ENCODE measurements at places on chromosomes 4 and X.

DNA sequence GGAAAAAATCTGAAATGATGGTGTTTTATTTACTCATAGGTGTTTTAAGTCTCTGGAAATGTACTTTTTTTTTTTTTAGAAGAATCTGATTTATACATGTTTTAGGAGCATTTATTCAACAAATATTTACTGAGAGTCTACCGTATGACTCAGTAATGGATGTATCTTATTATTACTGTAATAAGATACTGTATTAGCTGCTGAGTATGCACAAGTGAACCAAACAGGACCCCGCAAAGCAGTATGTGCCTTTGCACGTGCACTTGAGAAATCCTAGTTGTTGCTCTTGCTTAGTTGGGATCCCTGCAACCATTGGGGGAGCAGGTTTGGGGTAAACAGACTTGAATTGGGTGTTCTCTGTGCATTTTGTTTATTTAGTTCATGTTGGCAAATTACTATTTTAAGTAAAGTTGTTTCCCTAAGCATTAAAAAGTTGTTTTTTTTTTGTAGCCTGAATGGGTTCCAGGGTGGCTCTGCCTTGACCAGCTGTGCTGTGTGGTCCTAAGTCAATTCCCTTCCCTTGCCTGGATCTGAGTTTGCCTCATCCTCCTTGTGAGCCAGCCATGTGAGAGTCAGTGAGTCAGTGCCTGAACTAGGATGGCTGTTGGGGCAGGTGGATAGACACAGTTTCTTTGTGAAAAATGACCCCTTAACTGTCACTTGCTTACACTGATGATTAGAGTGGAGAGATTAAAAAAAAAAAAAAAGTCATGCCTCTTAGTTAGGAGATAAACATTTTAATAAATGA lies 27.7 kb downstream of the DCUN1D4 start:
- DNase-seq = no peak

DNA sequence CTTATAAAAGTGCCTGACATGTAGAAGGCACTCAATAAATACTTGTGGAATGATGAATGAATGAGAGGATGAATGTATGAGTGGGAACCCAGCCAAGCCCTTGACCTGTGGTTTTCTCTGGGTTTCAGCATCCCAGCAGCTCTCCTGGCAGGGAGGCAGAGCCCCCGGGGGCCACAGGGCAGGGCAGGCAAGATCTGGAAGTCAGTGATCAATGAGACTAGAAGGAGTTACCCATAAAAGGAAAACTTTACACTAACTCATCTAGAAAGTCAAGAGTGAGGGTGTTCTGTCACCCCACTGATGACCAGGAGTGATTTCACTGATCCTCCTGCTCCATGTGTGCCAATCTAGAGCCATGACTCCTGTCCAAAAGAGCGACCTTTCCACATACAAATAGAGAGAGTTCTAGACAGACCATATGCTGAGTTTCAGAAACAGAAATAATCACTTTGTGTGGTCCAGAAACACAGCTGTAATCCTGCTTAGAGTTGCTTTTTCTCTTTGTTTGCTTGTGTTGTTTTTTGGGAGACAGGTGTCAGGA lies 37.4 kb downstream of the MGARP start:
- no peak for DNase-seq

- DNase-seq = no peak
These were observed 459.0 kb downstream of the PDGFC start for GRCh38 chr4:156512622-156513021.

DNA sequence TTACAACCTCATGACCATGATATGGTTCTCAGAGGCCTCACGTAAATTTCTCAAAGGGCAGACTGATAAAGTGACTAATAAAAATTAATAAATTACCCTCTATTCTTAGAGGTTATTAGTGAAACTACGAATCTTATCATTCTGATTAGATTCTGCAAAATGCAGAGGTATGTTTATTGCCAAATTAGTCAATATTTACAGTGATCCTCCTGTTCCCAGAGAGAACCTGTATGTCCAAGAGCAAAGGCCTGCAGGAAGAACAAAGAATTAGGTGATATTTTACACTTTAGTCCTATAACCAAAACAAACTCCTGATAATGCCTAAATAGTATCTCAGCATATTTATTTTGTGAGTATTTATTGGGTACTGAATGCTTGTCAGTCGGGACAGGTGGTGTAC lies 58.1 kb downstream of the FAM13A start:
- no peak for DNase-seq

DNA sequence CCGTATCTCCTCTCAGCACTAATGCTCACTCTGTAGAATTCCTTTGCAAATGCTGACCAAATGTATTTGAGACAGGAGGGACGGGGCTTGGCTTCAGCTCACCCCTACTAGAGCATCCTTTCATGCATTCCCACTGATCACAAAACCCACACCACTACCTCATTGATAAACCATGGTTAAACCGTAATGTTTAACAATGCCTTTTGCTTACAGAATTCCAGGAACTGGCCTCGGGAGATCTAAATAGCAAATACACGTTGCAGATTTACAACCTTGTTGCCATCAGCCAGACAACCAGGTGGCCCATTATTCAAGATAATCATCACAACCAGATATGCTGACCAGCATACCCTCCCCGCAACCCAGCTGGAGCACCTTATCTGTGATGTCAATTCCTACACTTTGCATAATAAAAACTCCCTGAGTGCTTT lies 391.9 kb downstream of the KCTD8 start:
- DNase-seq = no peak

- DNase-seq = no peak
These were observed 76.9 kb downstream of the PJA1 start for GRCh38 chrX:69088171-69088938.

- no peak for DNase-seq
These were observed 32.5 kb downstream of the HMGB2 start for GRCh38 chr4:173301518-173302201.

DNA sequence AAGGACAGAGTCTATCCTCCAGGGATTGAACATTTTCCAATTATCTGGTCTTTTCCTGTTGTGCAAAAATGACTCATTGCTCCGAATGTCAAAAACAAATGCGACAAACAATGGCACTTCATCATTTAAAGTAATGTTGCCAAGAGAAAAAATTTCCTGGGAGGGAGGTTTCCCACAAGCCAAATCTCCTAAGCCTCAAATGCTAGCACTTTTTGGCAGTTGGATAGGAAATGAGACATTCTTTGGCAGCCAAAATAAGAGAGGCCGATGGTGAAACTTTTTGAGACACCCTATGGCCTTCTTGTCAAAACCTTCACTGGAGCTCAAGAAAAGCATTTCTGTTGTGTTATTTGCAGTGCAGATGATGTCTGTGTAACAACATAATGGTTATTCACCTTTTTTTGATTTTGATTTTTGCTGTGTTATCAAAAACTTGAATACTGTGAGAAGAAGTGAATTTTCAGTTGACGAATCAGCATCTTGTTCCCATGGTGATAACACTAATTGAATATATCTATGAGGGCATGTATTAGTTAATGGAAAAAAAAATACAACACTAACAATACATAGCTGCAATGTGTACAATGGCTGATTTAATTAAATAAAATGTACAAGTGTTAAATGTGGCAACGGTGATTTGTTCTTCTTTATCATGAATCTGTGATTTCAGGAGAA lies 333.8 kb downstream of the ANK2 start:
- no peak for DNase-seq

- no peak for DNase-seq
These were observed 46.8 kb downstream of the VEGFC start for GRCh38 chr4:176745902-176746301.

DNA sequence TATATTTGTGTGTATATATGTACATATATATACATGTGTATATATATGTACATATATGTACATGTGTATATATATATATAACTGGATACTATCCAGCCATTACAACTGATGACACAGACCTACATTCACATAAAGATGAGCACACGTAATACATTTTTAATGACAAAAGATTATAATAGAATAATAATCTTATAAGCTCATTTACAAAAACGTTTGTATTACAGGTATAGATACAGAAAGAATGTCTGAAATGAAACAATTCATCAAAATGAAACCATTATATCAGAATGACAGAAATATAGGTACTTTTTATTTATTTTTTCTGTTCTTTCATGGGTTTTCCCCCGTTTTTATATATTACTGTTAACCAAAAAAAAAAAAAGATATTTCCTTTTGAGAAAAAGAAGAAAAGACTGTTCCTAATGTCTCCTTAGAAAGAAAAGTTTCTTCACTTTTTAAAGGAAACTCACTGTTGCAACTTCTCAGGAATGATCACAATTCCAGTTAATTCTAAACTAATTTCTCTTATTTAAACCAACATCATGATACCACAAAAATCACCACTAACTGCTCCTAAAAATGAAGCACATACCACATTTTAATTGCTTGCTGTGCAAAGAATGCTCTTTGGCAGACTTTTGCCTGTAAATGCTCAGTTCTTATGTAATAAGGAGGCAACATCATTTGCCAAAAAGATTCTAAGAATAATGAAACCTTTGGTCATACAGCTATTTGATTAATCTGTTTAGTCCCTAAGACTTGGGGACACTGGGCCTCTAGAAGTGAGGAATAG lies 18.9 kb downstream of the LEF1 start:
- no peak for DNase-seq

- DNase-seq = no peak
These were observed 18.1 kb downstream of the USP46 start for GRCh38 chr4:52640808-52641565.

DNA sequence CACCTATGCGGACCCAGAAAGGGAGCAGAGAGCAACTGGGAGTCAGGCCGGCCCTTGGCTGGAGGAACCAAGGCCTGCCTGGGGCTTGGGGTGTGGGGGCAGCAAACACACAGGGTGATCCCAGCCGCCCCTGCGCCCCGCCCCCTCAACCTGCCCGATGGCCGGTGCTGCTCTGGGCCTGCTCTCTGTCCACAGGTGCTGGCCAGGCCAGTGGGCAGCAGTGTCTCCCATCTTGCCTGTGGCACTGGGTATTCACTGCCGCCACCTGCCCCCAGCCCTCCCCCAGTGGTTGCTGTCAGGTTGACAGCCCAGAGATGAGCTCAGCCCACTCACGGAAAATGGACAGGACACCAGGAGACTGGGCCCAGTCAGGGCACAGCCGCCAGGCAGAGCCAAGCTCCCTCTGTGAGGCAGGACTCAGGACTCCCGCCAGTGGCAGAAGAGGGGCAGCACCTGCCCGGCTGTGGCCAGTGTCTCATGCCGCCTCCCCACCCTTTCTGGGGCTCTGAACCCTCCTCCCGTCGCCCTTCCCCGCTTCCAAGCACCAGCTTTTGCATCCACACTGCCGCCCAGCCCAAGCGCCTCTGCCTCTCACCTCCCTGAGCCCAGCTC lies 4.7 kb downstream of the NKX1-1 start:
- no peak for DNase-seq

- peak; percentile 48 for DNase-seq
These were observed 426 bp upstream of the XIAP start for GRCh38 chrX:123859409-123859845.

DNA sequence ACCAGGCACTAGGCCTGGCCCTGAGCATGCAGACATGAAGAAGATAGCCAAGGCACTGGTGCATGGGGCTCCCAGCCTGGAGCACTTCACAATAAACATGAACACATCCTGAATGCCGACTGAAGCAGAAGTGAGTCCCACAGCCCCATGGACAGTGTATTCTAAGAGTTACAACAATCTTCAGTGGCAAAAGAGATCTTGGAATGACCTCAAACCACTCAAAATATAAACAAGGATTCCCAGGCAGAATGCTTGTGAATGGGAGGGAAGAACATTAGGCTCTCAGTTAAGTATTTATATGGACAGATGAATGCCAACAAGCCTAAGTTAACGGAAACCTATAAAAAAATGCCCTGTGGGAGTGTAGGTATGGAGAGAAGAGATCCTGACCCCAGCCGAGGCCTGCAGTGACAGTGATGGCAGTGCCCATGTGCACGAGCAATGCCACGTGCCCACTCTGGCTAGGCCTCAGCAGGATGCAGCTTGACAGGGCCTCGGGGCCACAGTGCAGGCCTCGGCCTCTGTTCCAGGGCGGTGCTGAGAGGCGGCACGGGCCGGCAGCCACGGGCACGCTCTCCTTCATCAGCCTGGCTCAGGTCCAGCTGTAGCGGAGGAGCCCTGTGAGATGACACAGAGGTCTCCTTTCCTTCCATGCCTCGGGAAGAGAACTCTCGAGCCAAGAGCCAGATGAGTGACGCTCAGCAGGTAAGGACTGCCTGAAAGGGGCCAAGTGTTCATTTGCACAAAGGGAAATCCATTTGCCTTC lies 49.2 kb downstream of the IRF2 start:
- no peak for DNase-seq

DNA sequence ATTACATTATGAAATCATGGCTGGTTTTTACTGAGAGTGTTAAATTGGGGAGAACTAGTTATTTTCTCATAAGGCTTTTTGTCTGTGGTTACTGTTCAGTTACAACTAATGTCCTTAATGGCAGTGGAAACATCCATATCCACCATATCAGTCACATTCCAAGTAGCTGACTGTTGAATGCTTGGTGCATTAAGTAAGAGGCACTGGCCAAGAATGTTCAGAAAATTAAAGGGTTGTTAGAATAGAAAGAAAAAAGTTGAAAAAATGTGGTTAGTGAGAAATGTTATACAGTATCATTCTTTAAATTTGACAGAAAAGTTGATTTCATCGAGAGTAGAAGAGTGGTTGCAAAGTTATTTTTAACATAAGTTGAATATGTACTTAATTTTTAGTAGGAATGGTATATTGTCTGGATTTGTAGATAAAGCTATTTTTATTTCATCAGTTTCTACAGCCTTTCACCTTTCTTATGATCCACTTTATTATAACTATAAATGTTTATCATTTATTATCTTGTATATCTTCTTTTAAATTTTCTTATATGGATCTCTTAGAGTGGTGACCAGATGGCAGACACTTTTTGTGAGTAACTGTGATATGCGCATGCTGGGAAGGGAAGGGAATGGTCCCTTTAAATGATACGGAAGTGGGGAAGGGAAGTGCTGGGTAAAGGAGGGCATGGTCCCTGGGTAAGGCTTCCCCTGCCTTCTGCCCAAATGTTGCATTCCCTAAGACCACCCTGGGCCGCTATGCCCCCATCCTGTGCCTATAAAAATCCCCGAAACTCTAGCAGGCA lies 2407.1 kb downstream of the ARAP2 start:
- DNase-seq = no peak

GRCh38 chr4:109298279-109299010 lies 4.0 kb downstream of the COL25A1 start:
- no peak for DNase-seq

GRCh38 chrX:129682979-129683378 lies 28.2 kb upstream of the APLN start:
- DNase-seq = no peak

DNA sequence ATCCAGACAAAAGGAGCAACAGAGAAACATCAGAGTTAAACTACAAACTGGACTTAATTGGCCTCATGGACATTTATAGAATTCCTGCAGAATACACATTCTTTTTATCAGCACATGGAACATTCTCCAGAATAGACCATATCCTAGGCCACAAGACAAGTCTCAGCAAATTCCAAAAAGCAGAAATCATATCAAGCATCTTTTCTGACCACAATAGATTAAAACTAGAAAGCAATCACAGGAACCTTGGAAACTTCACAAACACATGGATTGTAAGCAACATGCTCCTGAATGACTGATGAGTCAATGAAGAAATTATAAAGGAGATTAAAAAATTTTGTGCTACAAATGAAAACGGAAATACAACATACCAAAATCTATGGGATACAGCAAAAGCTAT lies 526.7 kb downstream of the PCDH7 start:
- DNase-seq = no peak

All from stimulated activated CD4-positive, alpha-beta T cell treated with anti-CD3 and anti-CD28 coated beads, Interleukin-4, amount 100 ng/mL, for 4 hours (primary cell).